ENCODE measurements at places on chromosomes 1 and 21. TPM values are rescaled to one million over a fixed set of nuclear protein-coding genes. Genes with fewer than 3 reads are reported as not detected.
A peak's percentile ranks its signal among the peaks of the same experiment; 100 is the strongest.

TMOD4 gene
- total RNA-seq: 0.38 TPM

- no peak for DNase-seq
Measured at GRCh38 chr1:173426057-173426456, 51.1 kb upstream of the PRDX6 start.

DNA sequence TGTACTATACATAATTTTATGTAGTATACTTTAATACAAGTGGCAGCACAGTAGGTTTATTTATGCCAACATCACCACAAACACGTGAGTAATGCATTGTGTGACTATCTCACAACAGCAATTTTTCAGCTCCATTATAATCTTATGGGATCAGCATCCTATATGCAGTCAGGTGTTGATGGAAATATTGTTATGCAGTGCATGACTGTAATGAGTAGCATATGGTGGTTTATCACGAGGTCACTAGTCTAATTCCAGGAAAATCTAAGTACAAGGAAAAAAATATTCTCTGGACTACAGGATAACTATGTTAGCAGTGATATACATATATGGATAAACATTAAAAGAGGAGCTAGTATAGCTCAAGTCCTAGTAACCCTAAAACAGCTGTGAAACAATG lies 69.0 kb downstream of the ATP1B1 start:
- no peak for DNase-seq

DNA sequence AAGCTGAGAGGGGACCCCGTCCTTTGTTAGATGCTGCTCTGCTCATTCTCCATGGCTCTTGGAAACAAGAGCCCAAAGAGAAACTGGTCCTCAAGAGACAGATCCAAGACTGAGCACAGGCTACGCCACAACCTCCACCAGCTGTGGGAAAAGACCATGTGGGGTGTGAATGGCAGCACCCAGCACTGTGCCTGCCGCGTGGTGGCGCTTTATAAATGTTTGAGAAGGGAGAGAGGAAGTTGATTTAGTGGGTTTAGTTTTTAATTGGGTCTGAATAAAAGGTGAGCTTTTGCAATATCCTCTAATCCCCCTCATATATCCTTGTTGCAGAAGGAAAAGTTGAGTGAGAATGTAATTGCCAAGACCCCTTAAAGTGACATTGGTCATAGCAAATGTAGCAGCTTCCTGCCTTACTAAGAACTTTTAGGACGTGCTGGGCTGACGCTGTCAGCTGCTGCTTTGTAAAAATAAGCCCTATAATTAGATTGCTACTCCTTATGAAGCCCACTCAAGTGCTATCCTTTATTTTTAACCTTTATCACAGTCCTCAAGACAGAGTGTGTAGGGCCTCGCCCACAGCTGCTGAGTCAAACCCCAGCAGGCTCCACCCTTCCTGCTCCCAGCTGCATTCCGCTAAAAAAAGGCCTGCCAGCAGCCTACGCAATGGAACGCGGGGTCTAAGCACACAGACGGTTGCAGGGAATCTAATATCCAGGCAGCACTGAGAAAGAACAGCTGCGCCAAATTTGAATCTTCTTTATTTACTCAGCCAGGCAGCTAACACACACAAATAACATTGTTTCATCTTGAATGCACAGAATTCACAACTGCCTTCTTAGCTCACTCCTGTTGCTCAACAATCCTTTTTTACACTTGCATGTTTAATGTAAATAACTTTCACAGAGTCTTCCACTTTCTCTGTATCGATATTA lies 47.4 kb upstream of the PRDX6 start:
- peak; percentile 54 for DNase-seq

DNA sequence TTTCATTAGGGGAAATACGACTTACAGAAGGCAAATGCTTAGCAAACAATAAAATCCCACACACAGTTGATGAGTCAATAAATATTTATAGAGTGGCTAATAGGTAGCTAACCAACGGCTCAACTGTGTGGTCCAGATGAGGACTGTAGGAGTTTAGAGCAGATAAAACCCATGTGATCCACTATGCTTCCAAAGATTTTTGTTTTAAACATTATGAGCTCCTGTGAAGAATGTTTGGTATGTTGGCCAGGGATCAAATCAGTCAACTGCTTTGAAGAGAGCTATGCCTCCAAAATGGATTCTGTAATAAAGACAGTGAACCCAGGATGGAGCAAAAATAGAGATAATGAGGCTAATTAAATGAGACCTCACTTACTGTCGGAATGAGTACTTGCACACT lies 72.3 kb upstream of the COL11A1 start:
- DNase-seq: no peak

DNA sequence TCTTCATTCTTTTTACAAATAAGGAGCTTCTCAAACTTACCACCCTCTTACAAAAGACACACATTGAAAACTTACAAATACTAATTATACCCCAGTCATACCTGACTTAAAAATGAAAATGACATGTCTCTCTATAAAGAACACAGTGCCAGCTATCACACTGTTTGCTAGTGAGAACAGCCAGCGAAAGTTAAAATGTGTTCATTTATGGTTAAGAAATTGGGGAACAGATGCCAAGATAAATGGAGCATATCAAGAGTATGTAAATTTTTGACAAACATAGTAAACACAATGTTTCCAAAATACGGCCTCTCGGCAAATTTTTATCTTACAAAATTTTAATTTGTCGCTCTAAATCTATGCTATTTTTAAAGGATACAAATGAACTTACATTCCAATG lies 1422.9 kb downstream of the KCNT2 start:
- no peak for DNase-seq

DNA sequence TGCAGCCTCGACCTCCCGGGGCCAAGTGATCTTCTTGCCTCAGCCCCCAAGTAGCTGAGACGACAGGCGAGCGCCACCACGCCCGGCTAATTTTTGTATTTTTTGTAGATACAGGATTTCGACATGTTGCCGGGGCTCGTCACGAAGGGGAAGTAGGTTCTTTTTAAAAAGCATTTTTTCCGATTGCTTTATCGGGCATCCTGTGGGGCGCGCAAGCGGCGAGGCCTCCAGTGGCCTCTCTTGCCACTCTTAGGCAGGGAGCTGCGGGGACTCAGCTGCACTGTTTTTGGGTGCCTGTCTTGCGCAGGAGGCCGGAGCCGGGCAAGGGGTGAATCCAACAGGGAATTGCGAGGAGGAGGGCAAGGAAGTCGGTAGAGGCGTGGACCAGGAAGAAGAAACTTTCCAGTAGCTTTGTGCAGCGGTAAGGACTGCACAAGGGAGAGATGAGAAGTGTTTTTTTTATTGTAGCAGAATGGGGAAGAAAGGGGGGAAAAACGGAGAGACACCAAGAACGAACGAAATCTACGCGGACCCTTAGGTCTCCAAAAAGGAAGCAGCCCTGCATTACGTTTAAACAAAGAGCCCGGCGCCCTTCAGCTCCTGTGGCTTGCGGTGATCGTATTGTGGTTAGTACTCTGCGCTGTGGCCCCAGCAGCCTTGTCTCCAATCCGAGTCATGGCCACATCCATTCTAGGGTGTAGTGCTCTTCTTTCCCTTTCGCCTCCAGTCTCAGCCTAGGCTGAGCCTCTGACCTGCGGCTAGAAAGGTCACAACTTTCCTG lies 164.8 kb downstream of the PPIAL4G start:
- no peak for DNase-seq

- DNase-seq: no peak
Measured at GRCh38 chr1:222601257-222601656, 11.5 kb upstream of the TAF1A start.

DNA sequence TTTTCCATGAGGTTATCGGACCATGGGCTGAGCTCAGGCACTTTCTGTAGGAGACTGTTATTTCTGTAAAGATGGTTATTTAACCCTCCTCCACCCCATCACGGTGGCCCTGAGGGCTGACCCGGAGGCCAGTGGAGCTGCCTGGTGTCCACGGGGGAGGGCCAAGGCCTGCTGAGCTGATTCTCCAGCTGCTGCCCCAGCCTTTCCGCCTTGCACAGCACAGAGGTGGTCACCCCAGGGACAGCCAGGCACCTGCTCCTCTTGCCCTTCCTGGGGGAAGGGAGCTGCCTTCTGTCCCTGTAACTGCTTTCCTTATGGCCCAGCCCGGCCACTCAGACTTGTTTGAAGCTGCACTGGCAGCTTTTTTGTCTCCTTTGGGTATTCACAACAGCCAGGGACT lies 2.6 kb upstream of the CCDC28B start:
- DNase-seq: no peak

- DNase-seq: peak; percentile 83
Measured at GRCh38 chr1:110672001-110672752, 2.6 kb downstream of the KCNA3 start.

DNA sequence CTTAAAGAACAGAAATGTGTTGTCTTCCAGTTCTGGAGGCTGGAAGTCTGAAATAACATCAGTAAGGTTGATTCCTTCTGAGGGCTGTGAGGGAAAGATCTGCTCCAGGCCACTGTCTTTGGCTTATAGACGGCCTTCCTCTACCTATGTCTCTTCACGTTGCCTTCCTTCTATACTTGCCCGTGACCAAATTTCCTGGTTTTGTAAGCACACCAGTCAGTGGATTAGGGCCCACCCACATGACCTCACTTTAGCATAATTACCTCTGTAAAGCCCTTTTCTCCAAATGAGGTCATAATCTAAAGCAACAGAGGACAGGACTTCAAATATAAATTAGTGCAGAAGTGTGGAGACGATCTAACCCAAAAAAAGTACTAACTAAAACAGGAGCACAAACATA lies 231.6 kb downstream of the NRIP1 start:
- no peak for DNase-seq

GRCh38 chr1:54572542-54572850 lies 24.5 kb downstream of the ACOT11 start:
- no peak for DNase-seq

Data from thymus (tissue), 14 donors.